ENCODE measurements at places on chromosomes 5 and 9. TPM values are rescaled to one million over a fixed set of nuclear protein-coding genes. Genes with fewer than 3 reads are reported as not detected.

The SCGB3A2 gene
- total RNA-seq = not detected

DNA sequence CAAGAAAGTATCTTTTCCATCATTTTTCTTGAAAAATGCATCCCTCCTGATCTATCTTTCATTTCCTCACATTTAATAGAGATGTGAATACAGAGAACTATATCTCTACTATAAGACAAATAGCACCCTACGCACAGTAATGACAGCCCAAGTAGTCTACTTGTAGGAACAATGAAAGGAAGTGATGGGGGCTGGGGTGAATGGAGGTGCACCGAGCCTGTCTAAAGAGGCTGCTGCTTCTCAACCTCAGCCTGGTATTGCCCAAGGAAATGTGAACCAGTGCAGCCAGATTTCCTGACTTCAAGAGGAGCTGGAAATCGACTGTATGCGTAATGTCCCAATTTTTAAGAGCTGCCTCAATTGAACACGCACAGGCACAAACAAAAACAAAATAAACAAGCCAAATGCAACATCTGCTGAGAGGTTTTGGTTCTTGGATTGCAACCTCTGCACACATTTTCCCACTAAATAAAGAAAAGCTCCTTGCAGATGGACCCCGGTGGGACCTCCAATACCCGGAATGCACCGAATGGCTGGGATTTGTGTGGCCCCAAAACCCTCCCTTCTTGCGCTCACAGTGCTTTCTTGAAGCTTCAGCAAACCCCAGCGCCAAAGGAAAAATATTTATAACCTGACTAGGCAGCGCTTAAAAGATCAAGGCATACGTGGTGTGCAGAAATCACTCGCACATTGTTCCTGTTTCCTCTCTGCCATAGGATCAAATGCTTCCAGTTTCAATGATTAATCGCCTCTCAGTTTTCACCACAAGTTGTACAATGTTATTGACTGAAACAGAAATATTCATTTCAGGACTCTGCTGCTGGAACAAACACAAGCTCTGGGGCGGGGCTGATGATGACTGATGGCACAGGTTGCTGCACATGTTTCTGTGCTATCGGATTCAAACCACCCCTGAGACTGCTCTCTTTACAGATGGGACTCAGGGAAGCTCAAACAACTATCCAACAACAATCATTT, 68.3 kb downstream of the KCNIP1 start:
- no peak for DNase-seq
- H3K36me3 ChIP-seq = no peaks in the 10 kb centered on the region
- H3K27ac ChIP-seq = no peak overlapping the region

DNA sequence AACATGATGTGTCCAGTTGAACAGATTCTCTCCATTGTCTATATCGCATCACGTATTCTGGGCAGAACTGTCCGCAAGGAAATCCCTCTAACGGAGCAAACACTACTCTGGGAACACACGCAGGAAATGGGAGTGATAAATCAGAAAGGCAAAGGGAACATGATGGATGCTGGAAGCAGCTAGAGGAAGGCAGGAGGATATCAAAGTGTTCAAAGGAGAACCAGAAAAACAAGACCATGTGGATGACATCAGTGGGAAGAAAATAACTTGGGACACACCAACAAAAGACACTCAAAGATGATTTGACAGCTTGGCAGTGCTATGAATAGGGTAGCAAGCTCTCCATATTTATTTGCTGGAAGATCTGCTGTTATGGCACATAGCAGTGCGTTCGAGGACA, 142.9 kb downstream of the PLK2 start:
- no peak overlapping the region for H3K27ac ChIP-seq
- no peaks in the 10 kb centered on the region for H3K27me3 ChIP-seq
- no peak for DNase-seq
- H3K36me3 ChIP-seq = no peaks in the 10 kb centered on the region
- H3K4me3 ChIP-seq = no peak overlapping the region

DNA sequence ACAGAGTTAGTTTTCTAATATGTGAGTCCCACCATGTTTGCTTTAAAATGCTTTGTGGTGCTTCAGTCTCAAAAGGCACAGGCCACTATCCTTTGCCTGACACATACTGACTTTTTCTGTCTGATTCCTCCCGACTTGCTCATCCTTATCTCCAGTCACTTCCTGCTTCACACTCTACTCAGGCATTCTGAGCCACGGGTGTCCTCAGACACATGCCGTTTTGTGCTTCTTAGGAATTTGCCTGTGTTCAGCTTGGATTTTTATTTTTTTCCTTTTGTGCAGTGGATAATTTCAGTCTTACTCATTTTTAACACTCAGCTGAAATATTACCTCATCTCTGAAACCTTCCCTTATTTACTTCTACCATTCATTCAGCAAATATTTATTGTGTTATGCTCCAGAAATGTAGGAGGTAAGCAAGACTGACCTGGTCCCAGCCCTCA, 54.1 kb downstream of the MAN2A1 start:
- H3K4me1 ChIP-seq = peaks cover 39% of the 10 kb centered on the region
- H3K27me3 ChIP-seq = no peaks in the 10 kb centered on the region
- H3K36me3 ChIP-seq = no peaks in the 10 kb centered on the region
- H3K27ac ChIP-seq = peak overlapping the region; percentile 17

- H3K4me3 ChIP-seq = no peak overlapping the region
- no peaks in the 10 kb centered on the region for H3K36me3 ChIP-seq
- H3K27ac ChIP-seq = no peak overlapping the region
- no peak for DNase-seq
- no peaks in the 10 kb centered on the region for H3K4me1 ChIP-seq
- peaks cover 15% of the 10 kb centered on the region for H3K27me3 ChIP-seq
These were observed 14.6 kb downstream of the FIBCD1 start for GRCh38 chr9:130924448-130924788.

DNA sequence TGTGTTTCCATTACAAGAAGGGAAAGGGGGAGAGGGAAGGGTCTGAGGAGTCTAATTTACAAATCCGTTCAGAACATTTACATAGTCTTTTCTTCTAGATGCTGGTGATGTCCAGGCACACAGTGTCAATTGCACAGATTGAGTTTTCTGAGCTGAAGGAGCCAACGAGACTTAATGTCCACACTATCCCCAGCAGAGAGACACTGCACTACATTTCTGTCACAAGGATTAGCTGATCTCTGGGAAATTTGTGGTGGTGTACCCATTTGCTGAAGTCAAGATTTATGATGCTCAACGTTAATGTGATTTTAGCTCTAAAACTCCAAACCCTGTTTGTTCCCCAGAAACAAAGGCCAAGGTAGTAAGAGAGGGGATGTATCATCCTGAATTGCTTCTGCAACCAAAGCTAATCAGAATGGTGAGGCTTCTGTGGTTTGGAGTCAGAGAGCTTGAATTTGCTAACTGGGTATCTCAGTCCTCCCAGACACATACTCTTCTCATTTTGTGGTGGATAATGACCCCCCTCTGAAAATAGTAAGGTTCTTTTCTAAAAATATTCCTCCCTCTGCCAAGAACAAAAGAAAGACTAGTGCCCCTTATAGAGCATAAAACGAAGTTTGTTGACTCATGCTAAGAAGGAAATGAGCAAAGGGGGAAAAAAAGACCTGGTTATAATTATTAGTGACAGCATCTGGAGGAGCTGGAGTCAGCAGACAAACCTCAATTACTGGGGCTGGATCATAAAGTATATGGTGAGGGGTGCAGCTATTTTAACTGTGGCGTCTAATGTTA, 416.9 kb downstream of the PSAT1 start:
- no peak overlapping the region for H3K4me3 ChIP-seq
- no peaks in the 10 kb centered on the region for H3K36me3 ChIP-seq
- no peaks in the 10 kb centered on the region for H3K27me3 ChIP-seq
- H3K4me1 ChIP-seq = no peaks in the 10 kb centered on the region
- H3K27ac ChIP-seq = no peak overlapping the region

DNA sequence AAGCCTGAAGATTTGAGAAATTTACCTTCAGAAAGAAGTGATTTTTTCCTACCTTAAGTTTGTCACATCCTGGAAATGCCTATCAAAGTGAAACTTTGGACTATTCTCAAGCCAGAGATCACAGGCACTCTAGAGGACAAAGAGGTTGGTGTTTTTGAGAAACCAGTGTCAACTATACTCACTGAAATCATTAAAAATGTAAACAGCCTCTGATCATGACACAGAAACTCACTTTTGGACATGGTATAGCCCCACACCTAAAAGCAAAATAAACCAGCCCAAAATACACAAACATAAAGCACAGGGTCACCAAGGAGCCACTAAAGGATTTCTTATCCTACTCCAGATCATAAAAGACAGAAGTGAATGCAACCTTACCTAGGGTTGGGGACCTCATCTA, 65.7 kb upstream of the ICE1 start:
- no peak overlapping the region for H3K4me3 ChIP-seq
- no peaks in the 10 kb centered on the region for H3K4me1 ChIP-seq
- H3K27ac ChIP-seq = no peak overlapping the region

- no peak overlapping the region for H3K27ac ChIP-seq
- no peaks in the 10 kb centered on the region for H3K27me3 ChIP-seq
- H3K4me3 ChIP-seq = no peak overlapping the region
- no peaks in the 10 kb centered on the region for H3K36me3 ChIP-seq
These were observed 120.2 kb downstream of the CARTPT start for GRCh38 chr5:71839096-71839884.

The CCT5 gene
- 124 TPM for total RNA-seq

Measured in sigmoid colon (tissue), 7 donors.